Naive B cell (primary cell): ENCODE measurements at places on chromosomes 4 and X. TPM values are rescaled to one million over a fixed set of nuclear protein-coding genes. Genes with fewer than 3 reads are reported as not detected.

DNA sequence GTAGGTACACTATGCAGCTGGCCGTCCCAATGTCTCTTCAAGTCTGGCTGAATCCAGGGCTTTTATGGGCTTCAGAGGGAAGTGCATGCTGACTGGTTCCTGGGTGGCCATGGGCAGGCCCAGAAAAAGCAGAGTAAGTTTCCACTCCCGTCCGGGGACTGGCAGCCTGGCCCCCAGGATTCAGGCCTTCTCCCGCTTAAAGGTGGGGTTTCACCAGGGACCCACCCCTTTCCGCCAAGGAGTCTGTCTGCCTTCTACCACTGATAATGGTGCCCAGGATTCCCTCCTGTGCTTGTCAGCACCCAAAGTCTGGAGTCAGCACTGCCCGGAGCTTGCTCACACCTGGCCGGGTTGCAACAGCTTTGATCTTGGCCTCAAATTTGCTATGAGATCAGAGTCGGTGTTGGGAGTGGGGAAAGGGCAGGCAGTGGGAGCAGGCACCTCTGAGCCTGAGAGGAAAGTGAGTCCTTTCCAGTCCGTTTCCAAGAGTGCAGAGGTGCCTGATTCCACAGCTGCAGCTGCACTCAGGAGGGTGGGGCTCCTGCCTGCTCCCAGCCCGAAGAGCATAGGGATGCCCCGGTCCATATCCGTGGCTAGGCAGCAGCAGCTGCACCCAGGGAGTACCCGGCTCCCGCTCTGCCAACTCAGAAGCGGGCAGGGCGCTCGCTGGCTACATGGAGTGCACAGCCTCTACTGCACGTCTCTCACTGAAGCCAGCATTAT lies 1344.3 kb upstream of the ADGRL3 start:
- no peak for DNase-seq

- DNase-seq, result no peak
These were observed 743.8 kb upstream of the ATOH1 start for GRCh38 chr4:93084599-93085305.

DNA sequence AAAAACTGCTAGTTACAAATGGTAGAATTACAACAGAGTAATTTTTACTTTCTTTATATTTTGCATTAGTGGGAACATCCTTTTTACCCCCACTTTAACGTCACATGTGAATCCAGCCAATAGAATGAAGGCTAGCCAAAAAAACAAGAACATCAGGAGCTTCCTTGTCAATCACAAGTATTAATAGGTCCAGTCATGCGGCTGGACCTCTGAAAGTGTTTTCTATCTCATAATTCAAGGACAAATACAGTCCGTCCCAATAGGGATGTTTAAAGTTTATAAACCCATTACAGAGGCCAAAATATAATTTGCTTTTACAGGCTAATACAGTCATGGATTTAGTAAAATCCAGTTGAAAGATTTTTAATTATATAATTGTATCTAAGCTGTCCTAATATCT lies 110.7 kb downstream of the APBB2 start:
- no peak for DNase-seq

GRCh38 chr4:172851534-172851933 lies 317.1 kb upstream of the GALNT7 start:
- DNase-seq, result no peak

DNA sequence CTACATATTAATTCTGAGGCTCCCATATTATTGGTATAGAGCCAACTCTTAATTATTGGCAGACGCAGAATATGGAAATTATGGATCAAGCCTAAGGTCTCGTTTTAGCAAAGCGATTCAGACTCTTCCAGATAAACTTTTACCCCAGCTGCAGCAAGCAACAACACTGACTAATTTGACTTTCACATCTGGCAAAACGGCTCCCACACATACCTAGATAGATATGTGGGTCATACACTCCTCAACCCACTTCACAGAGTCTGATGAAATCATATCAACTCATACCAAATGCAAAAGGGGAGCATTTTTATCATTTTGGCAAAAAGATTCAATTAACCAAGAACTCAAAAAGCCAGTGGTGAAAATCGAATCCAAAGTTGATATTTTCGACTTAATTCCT lies 36.3 kb upstream of the KDR start:
- no peak for DNase-seq

DNA sequence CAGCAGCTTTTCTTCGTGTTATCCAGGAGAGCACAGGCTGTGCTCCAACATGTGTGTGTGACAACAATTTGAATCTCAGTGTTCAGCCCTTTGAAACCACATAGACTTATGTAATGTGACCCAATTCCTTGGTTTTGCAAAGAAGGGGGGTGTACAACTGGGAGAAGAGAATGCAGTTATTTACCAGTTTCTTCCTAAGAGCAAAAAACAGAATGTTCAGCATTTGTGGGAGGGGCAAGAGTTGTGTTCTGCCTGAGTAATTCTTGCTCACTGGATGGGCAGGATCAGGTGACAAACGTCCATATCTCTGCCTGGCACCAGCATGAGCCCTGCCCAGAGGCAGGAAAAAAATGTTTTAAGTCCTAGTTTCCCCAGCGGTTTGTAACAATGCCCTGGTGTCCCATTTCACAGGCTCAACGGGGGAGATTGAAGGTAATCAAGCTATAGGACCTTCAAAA lies 72.0 kb downstream of the PRPS1 start:
- no peak for DNase-seq

- DNase-seq, result no peak
These were observed 29.2 kb downstream of the NKX1-1 start for GRCh38 chr4:1376841-1377605.

GRCh38 chrX:11579636-11580600 lies 85.8 kb downstream of the ARHGAP6 start:
- no peak for DNase-seq

GRCh38 chr4:30840571-30840970 lies 120.4 kb downstream of the PCDH7 start:
- no peak for DNase-seq

DNA sequence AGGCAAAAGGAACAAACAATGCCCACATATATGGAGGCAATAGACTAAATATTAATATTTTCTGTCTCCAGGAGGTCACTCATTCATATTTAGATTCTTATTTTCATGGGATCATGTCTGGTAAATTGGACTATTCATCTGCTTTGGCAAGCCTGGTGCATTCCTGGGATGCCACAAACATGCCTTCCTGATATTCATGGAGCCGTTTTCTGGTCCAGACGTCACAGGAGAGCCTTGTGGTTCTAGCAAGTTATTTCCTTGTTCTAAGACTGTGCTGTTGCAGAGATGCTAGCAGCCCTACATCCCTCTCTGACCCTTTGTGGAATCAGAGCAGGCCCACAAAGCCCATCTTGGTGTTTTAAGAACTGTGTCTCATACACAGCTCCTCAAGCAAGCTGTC lies 16.1 kb upstream of the EXOSC9 start:
- no peak for DNase-seq

DNA sequence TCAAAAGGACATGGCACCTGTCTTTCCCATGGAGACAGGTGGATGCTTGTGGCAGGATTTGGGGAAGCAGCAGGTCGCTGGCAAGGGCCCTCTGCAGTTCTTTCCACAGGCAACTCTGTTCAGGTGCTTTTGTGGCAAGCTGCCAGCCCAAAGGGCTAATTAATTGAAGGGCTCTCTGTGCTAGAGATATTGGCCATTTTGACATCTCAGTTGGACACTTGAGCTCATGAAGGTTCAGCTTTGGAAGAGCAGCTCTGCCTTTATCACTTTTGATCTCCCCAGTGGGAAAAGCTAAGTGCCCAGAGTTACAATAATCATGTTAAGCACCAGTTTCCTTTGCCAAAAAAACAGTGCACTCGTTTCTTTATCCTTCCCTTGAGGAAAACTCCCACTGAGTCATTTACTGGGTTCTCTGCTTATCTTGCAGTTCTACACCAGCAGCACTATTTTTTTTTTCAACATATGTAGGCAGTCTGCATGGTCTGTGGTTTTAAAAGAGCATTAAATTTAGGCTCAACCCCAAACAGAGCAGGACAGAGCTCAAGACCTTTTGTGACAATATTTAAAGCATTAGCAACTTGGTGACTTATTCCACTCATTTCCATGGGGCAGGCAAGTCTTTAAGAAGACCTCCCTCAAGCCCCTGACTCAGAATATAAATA lies 336.4 kb upstream of the RASGEF1B start:
- DNase-seq, result no peak

- no peak for DNase-seq
These were observed 105.4 kb downstream of the STK32B start for GRCh38 chr4:5156682-5157081.

GRCh38 chr4:40309250-40309774 lies 25.8 kb upstream of the CHRNA9 start:
- DNase-seq, result peak; percentile 78

GRCh38 chrX:47683829-47684205 lies 24.8 kb upstream of the UXT start:
- no peak for DNase-seq

GRCh38 chrX:103823591-103823990 lies 8.5 kb downstream of the RAB9B start:
- DNase-seq, result no peak

- no peak for DNase-seq
These were observed 236.4 kb upstream of the TTC29 start for GRCh38 chr4:147182041-147182440.

GRCh38 chrX:136674270-136674985 lies 26.5 kb downstream of the CD40LG start:
- no peak for DNase-seq

The WDR17 gene
- not detected for polyA plus RNA-seq

The FAM184B gene
- polyA plus RNA-seq, result not detected

The IL2 gene
- not detected for polyA plus RNA-seq

The FAM9C gene
- not detected for polyA plus RNA-seq

The TRAM1L1 gene
- not detected for polyA plus RNA-seq

The SLC49A3 gene
- polyA plus RNA-seq, result 0.43 TPM

The FGF5 gene
- not detected for polyA plus RNA-seq

The SPATA4 gene
- not detected for polyA plus RNA-seq

The ENPEP gene
- polyA plus RNA-seq, result not detected
